ENCODE measurements at places on chromosomes 7 and 10.

DNA sequence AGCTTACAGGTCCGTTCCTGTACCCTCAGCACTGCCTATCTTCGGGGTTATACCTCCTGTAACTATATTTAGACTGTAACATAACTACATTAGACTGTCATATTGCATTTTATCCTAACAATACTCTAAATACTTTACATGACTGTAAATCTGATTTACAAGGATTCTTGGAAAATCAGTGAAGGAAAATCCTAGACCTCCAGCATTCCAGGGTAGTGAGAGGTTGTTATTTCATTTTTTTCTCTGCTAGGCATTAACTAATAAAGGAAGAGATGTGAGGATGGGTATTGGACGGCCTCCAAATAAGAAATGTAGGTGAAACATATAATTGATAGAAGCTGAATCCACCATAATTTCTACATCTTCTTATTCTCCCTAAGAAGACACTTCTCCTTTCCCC lies 569.4 kb downstream of the CALN1 start:
- no peaks in the 10 kb centered on the region for H3K4me1 ChIP-seq
- no peaks in the 10 kb centered on the region for H3K27me3 ChIP-seq
- no peak for DNase-seq

DNA sequence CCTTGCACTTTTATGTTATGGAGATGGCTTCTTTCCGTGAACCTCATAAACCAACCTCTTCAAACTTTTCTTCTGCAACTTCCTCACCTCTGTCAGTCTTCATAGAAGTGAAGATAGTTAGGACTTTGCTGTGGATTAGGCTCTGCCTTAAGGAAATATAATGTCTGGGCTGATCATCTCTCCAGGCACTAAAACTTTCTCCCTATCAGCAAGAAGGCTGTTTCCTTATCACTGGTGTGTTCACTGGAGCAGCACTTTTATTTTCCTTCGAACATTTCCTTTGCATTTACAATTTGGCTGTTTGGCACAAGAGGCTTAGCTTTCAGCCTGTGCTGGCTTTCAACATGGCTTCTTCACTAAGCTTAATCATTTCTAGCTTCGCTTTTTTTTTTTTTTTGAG lies 52.8 kb downstream of the ESYT2 start:
- no peaks in the 10 kb centered on the region for H3K27me3 ChIP-seq
- no peak overlapping the region for H3K4me3 ChIP-seq
- no peak for DNase-seq
- no peak overlapping the region for H3K27ac ChIP-seq
- H3K4me1 ChIP-seq, result no peaks in the 10 kb centered on the region

GRCh38 chr10:110959379-110960332 lies 40.3 kb downstream of the SHOC2 start:
- no peak overlapping the region for H3K27ac ChIP-seq
- H3K27me3 ChIP-seq, result no peaks in the 10 kb centered on the region
- peaks cover 1% of the 10 kb centered on the region for H3K4me1 ChIP-seq
- H3K4me3 ChIP-seq, result no peak overlapping the region
- H3K36me3 ChIP-seq, result no peaks in the 10 kb centered on the region

DNA sequence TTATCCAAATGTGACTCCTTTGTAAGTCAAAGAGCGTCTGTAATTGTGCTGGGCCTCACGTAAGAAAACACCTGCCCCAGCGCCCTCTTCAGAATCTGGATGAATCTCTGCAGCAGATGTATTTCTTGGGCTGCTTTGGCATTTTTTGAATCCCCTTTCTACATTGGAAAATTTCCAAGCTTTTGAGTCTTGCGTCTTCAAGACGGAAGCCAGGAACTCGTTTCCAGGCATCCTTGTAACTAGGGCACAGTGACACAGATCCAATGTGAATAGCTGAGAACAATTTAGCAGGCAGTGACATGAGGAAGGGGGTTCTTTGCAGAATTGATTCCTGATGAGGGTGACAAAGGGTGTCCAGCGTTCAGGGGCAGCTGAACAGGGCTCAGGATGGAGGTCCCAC lies 862.3 kb downstream of the TYW1 start:
- H3K27ac ChIP-seq, result no peak overlapping the region
- no peaks in the 10 kb centered on the region for H3K27me3 ChIP-seq
- H3K4me1 ChIP-seq, result no peaks in the 10 kb centered on the region
- no peaks in the 10 kb centered on the region for H3K36me3 ChIP-seq
- DNase-seq, result no peak

- DNase-seq, result no peak
- H3K4me3 ChIP-seq, result no peak overlapping the region
- H3K27ac ChIP-seq, result no peak overlapping the region
- H3K4me1 ChIP-seq, result no peaks in the 10 kb centered on the region
These were observed 134.7 kb downstream of the PFKFB3 start for GRCh38 chr10:6337382-6337781.

Data from aorta (tissue), 5 donors.